T-cell (primary cell): ENCODE measurements at places on chromosomes 2 and 18.

DNA sequence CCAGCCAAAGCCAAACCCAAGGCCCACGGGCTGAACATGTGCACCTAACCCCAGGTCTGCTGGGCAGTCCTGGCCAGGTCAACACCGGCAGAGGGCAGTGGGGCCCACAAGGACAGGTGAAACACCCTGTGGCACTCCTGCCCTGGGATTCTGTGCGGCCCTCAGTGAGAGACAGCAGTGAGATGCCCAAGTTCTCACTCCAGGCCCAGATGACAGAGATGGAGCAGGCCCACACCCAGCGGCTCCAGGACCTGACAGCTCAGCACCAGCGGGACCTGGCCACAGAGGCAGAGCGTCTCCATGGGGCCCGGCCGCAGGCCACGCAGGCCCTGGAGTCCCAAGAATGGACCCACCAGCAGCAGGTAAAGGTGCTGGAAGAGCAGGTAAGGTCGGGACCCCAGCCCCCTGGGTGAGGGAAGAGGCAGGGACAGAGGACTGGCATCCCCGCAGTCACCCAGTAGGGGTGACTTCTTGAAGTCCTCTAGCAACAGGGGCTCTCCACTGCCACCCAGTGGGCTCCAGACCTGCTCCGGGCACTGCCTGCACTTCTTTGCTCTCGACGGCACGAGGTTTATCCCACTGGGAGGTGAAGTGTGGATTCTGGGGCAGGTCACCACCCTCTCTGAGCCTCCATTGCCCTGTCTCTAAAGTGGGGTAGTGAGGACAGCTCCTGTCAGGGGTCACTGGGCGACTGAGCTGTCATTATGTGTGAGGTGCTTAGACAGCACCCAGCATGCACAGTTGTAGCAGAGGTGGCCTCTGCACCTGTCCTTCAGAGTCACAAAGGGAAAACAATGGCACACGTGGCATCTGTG lies 8.8 kb upstream of the SNED1 start:
- H3K4me3 ChIP-seq = no peak overlapping the region
- DNase-seq = no peak
- no peaks in the 10 kb centered on the region for H3K27me3 ChIP-seq
- no peak overlapping the region for H3K27ac ChIP-seq
- H3K4me1 ChIP-seq = no peaks in the 10 kb centered on the region
- H3K36me3 ChIP-seq = no peaks in the 10 kb centered on the region

DNA sequence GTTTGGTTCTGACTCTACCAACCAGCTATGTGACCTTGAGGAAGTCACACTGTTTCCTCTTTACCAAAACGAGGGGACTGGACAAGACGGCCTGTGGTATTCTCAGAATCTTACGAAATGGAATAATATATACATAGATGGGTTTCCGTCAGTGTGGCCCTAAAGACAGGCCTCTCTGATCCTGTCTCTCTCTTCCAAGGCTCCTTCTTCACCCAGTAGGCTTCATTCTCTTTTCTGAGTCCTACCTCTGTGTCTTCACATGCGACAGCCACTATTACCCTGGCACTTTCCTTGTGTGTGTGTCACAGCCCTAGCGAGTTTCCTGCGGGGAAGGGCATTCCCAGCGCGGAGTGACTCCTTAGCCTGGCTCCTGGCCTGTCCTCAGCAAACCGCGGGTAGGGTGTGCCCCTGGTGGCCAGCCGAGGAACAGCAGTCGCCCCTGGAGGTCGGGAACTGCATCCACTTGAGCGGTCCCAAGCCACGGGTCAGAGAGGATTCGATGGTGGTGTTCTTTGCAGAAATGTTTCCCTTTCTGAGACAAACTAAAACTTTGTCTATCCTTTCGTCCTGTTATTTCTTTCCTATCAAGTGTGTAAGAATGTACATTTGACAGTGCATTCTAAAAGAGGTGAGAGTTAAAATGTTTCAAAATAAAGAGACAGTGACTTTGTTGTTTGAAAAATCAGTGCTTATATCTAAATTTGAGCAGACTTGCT lies 63.3 kb downstream of the RAB31 start:
- H3K4me3 ChIP-seq = no peak overlapping the region
- H3K27ac ChIP-seq = no peak overlapping the region
- no peaks in the 10 kb centered on the region for H3K4me1 ChIP-seq
- peak; percentile 40 for DNase-seq

DNA sequence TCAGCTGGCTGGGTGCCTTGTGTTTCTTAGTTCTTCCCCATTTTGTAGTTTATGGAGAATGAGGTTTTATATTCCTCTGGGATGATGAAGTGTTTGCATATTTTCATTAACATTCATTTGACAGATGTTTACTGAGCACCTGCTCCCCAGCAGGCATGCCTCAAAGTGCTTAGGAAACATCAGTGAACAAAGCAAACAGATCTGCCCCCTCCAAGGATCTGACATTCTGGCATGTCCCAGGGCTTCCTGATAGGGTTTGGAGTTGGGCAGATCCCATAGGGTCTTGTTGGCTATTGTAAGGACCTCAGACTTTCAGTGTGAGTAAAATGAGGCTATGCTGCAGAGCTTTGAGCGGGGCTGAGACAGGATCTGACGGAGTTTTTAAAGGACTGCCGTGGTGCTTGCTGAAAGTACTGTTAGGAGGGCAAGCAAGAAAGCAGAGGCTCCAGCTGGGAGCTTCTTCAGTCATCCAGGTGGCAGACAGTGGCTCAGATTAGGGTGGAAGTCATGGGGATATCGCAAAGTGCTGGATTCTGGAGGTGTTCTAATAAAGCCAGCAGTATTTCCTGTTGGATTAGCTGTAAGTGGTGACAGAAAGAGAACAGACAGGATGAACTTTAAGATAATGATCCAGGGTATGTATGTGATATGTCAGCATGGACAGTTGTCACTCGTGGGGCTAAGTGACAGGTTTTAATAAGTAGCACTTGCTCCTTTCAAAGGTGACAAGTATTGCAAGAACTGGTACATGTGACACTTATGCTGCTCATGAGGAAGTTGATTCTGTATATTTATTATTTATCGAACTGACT lies 11.3 kb upstream of the IAH1 start:
- H3K4me3 ChIP-seq = no peak overlapping the region
- no peaks in the 10 kb centered on the region for H3K27me3 ChIP-seq
- no peak for DNase-seq
- no peak overlapping the region for H3K27ac ChIP-seq
- no peaks in the 10 kb centered on the region for H3K4me1 ChIP-seq

- H3K4me1 ChIP-seq = no peaks in the 10 kb centered on the region
- no peaks in the 10 kb centered on the region for H3K36me3 ChIP-seq
- DNase-seq = no peak
- H3K4me3 ChIP-seq = no peak overlapping the region
- no peak overlapping the region for H3K27ac ChIP-seq
Measured at GRCh38 chr2:228102949-228103348, 78.5 kb downstream of the SPHKAP start.

DNA sequence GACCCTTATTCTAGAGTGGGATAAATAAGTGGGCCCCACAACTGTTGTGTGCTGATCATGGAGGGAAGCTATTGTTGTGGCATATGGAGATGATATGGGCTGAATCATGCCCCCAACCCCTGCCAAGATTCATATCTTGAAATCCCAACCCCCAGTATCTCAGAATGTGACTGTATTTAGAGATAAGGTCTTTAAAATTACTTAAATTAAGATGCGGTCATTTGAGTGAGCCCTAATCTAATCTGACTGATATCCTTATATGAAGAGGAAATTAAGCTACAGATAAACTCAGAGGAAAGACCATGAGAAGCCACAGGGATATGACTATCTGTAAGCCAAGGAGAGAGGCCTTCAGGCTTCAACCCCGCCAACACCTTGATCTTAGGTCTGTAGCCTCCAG lies 188.3 kb upstream of the RND3 start:
- H3K4me3 ChIP-seq = no peak overlapping the region
- H3K4me1 ChIP-seq = no peaks in the 10 kb centered on the region
- H3K27ac ChIP-seq = no peak overlapping the region
- no peaks in the 10 kb centered on the region for H3K36me3 ChIP-seq
- no peaks in the 10 kb centered on the region for H3K27me3 ChIP-seq
- no peak for DNase-seq

DNA sequence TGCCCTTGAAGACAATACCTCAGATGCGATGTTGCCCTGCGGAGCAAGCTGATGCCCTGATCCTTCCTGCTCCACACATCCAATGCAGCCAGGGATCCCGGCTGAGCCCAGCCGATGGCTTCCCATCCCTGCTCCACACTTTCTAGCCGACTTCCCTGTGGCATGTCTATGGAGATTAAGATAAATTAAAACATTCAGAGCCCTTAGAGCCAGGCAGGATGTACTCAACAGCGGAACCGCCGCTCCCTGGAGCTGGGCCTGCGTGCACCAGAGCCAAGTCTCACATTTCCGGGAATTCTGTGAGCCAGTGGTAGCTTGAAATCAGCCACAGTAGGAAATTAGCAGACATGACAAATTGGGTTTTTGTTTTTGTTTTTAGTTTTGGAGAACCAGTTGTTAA lies 620.6 kb downstream of the GALR1 start:
- peaks cover 34% of the 10 kb centered on the region for H3K27me3 ChIP-seq
- no peaks in the 10 kb centered on the region for H3K4me1 ChIP-seq
- no peaks in the 10 kb centered on the region for H3K36me3 ChIP-seq
- no peak overlapping the region for H3K4me3 ChIP-seq
